Activated T-cell treated with anti-CD3 and anti-CD28 coated beads for 1 hour (primary cell): ENCODE measurements at places on chromosomes 1 and 21.

GRCh38 chr1:56526571-56527174, 52.7 kb downstream of the PLPP3 start:
- no peak for DNase-seq

- DNase-seq = no peak
These were observed 486.6 kb downstream of the USP25 start for GRCh38 chr21:16216288-16216962.

DNA sequence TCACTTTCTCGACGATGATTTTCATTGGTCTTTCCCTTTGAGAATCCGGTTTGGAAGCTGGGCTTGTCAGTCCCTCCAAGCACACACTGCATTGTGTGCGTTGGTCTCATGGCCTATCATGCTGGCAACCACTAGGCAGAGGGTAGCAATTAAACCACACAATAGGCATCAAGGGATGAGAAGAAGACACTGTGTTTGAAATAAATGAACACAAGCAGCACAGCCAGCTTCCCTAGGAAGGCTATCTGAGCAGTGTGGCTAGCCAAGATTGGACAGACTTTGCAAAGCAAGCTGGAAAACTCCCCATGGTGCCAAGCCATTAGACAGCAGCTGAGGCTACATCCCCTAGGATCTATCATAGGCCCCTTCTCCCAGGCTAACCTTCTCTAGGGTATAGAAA, 288.7 kb downstream of the NUF2 start:
- DNase-seq = no peak

DNA sequence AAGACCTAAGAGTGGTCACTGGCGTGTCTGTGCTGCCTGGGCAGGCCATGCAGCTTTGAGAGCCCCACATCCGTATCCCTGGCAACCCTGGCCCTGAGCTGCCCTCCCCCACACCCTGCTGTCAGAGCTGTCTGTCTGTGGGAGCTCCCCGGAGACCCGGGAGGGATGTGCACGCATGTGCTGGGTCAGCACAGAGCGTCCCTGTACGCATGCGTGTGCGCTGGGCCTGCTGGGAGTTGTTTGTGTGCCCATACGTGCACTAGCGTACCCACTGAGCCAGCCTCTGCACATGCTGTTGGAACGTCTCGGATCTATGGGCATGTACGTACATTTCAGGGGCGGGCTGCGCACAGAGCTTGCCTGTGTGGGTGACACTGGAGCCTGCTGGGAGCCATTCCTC, 89.3 kb downstream of the EPHB2 start:
- no peak for DNase-seq

GRCh38 chr1:2317230-2318065, 73.9 kb downstream of the MORN1 start:
- no peak for DNase-seq

DNA sequence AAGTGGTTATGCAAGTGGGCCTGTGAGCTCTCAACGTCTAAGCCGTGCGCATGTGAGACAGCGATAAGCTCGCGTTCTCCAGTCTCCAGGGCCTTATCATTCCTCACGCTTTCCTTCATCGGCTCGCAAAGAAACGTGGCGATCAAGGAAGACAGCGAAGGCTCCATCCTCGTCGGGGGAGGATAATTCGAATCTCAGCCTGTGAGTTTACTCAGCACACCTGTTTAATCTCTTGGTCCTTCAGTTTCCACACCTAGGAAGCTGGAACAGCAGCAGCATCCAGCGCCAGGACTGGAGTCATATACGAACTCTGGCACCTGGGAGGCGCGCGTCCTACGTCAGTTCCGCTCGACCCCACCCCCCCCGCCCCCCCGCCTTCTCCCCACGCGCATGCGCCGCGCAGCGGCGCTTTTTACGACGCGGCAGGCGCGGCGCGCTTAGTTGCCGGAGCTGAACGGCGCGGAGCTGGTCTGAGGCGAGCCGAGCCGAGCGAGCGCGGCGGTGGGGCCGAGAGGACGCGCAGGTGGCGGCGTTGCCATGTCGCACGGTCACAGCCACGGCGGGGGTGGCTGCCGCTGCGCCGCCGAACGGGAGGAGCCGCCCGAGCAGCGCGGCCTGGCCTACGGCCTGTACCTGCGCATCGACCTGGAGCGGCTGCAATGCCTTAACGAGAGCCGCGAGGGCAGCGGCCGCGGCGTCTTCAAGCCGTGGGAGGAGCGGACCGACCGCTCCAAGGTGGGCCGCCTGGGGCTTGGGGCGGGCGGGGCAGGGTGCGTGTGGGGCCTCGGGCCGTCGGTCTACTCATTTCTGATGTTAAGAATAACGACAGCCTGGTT, at the start of gene PITHD1:
TSS of gene PITHD1 (plus strand) at position 440 of the 836 bp plus-strand sequence. CDS start at position 538, 98 bp downstream.
- peak; percentile 69 for DNase-seq

DNA sequence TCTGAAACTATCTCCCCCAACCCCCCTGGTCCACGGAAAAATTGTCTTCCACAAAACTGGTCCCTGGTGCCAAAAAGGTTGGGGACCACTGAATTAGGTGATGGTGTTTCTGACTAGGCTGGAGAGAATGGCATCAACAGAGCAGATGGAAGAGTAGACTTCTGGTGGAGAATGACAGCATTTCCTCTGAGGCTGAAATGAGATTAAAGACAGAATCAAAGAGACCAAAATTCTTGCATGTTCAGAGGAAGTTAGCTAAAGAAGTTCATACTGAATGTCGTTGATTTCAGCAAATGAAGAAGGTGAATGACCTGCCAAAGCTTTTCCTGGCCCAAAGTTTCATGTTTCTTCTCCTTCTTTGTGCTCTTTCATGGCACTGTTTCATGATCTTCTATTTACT, 188.2 kb upstream of the RUNX1 start:
- DNase-seq = no peak

- DNase-seq = no peak
These were observed 107.3 kb upstream of the POU3F1 start for GRCh38 chr1:38153778-38154470.

- no peak for DNase-seq
These were observed 4.2 kb downstream of the MANEAL start for GRCh38 chr1:37797750-37798345.

- no peak for DNase-seq
These were observed 8.8 kb downstream of the HMGB4 start for GRCh38 chr1:33872683-33873082.

DNA sequence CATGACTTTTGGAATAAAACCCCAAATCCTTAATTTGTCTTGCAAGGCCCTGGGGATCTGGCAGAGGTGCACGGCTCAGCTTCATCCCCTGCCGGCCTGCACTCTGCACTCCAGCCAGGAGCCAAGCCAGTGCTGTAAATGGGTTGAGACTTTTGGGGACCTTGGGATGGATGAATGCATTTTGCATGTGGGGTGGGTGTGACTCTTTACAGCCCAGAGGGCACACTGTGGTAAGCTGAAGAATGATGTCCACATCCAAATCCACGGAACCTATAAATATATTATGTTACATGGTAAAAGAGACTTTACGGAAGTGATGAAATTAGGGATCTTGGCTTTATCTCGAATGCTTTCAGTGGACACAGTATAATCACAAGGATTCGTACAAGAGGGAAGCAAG, 177.8 kb downstream of the EDEM3 start:
- no peak for DNase-seq

- no peak for DNase-seq
These were observed 918 bp upstream of the RASAL2 start for GRCh38 chr1:178092878-178093493.

DNA sequence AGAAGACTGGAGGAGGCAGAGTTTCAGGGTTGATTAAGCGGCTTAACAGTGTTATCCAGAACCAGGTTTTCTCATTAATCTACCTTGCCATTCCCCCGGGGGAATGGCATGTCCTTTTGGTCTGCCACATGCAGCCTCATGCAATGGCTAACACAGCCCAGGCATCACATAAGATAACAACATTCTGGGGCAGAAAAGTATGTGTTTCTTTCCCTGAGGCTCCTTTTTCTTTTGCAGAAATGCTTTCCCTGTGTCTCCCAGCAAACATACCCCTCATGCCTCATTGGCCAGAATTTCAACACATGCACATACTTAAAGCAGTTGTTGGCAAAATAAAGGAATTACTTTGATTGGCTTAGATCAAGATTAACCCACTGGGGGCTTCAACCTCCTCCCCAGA, 98.6 kb downstream of the OMA1 start:
- no peak for DNase-seq

- DNase-seq = no peak
These were observed 769 bp downstream of the GPSM2 start for GRCh38 chr1:108877348-108878159.

- no peak for DNase-seq
These were observed 14.1 kb downstream of the EPS15 start for GRCh38 chr1:51504806-51505525.

GRCh38 chr1:155329980-155330598, 9.4 kb downstream of the RUSC1 start:
- no peak for DNase-seq

DNA sequence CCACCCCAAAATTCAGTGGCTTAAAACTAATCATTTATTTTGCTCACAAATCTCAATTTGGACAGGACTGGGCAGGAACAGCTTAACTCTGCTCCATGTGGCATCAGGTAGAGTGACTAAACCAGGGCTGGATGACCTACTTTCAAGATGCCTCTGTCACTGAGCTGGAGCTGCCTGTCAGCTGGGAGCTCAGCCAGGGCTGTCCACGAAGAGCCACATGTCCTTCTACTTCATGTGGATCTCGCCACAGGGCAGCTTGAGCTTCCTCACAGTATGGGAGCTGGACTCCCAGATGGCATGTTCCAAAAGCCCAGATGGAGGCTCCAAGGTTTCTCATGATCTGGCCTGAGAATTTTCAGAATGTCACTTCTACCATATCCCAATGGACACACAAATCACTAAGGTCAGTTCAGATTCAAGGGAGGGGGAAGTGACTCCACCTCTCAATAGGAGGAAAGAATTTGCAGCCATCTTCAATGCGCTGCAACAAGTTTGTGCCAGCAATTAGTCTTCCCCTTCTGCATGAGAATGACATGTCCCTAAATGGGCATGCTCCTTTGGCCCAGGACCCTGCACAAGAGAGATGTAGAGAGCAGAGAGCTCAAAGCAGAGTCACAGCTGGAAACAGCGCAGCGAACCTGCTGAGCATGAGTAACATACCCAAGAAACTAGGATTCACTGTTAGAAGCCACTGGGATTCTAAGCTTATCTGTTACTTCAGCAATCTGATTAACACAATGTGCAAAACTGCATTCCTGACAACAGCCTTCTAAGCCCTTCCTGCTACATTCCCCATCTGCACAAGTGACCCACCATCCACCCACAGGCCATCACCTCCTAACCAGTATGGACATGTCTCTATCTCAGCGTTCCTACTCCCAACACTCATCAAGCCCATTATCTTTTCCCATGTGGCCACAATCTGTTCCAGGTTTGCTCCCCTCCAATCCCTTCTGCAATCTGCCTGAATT, 17.0 kb downstream of the HLCS start:
- no peak for DNase-seq

GRCh38 chr1:21775985-21776562, 6.9 kb downstream of the USP48 start:
- DNase-seq = no peak

GRCh38 chr1:16111771-16112595, 38.5 kb upstream of the FAM131C start:
- no peak for DNase-seq

- DNase-seq = no peak
These were observed 142.9 kb upstream of the IRF2BP2 start for GRCh38 chr1:234752927-234753326.

GRCh38 chr1:100530880-100531487, 7.0 kb upstream of the GPR88 start:
- no peak for DNase-seq

- no peak for DNase-seq
These were observed 90.3 kb downstream of the NID1 start for GRCh38 chr1:235974616-235975015.

DNA sequence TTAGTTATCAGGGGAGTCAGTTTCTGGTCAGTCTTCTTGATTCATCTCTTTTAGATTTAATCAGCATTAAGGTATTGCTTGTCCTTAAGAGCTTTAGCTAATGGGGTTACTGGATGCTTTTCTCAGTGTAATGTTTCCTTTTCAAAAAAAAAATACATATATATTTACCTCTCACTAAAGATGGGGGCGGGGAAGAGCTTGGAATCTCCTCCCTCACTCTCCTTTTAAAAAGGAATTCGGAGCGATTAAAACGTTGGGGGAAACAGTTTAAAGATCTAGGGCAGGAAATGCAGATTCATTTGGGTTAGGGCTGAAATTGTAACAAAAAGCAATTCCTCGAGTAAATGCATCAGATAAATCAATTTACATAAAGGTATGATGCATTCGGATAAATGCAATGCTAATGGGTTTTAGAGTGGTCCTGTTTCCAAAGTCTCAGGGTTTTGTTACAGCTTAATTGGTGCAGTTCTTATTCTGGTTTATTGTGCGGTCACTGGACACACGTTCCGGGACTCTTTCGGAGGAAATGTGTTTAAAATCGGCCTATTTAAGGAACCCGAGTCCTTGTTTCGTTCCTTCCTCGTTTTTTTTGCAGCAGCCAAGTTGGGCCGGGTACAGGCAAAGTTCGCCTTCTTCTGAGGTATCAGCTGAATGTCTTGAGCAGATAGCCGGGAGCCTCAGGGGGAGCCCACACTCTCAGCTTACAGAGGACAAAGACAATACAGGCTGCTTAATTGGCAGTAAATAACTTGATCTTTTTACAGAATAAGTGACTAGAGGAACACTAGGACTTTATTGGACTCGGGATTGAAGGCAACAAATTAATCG, 1.6 kb downstream of the LMO4 start:
- no peak for DNase-seq

DNA sequence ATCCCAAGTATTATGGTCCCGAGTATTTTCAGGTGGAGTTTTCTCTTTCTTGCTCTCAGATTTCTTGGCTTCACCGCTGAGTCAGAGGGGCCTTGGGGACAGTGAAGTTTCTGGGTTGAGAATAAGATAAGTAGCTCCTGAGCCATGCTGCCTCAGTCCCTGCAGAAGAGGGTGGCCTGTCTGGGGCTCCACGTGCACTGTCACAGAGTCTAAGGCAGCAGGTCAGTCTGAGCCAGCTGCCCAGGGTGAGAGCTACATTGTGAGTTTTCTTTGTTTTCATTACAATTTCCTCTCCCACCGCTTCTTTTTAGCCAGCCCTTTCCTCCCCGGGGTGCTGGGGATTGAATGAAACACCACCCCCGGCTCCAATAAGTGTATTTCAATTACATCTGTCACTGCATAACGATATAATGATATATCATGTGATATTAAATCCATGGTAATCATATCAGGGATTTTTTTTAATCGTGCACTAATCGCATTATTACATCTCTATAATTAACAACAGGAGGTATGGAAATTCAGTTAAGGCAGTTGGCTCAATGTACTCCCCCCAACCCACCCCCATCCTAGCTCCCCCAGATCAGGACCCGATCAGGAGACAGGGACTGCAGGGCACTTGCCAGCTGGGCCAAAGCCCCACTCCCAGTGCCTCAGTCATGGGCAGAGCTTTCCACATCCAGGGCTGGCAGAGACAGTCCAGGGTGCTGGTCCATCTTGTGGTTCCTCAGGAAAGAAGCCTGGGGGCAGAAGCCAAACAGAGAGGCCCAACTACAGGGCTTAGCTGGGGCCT, 43.7 kb downstream of the DMAP1 start:
- DNase-seq = no peak

- no peak for DNase-seq
These were observed 48.0 kb downstream of the DMAP1 start for GRCh38 chr1:44261171-44261817.

GRCh38 chr1:198623752-198624647, 14.8 kb upstream of the PTPRC start:
- no peak for DNase-seq

- no peak for DNase-seq
These were observed 789.7 kb upstream of the PRMT6 start for GRCh38 chr1:106266786-106267185.

- no peak for DNase-seq
These were observed 6.8 kb downstream of the CDC14A start for GRCh38 chr1:100359139-100359538.
